Daoy (cell line): ENCODE measurements at places on chromosomes 6 and 20. TPM values are rescaled to one million over a fixed set of nuclear protein-coding genes. Genes with fewer than 3 reads are reported as not detected.

The OLIG3 gene
- not detected in 2 replicates for total RNA-seq

The ZSCAN23 gene
- 3.4 and 8.4 TPM in 2 replicates for total RNA-seq

The YTHDF1 gene
- total RNA-seq, result 14.4 and 22.5 TPM in 2 replicates

The OPRM1 gene
- total RNA-seq, result not detected in 2 replicates

The HIVEP2 gene
- total RNA-seq, result 7.2 and 8.2 TPM in 2 replicates

The GSTA5 gene
- not detected in 2 replicates for total RNA-seq

DNA sequence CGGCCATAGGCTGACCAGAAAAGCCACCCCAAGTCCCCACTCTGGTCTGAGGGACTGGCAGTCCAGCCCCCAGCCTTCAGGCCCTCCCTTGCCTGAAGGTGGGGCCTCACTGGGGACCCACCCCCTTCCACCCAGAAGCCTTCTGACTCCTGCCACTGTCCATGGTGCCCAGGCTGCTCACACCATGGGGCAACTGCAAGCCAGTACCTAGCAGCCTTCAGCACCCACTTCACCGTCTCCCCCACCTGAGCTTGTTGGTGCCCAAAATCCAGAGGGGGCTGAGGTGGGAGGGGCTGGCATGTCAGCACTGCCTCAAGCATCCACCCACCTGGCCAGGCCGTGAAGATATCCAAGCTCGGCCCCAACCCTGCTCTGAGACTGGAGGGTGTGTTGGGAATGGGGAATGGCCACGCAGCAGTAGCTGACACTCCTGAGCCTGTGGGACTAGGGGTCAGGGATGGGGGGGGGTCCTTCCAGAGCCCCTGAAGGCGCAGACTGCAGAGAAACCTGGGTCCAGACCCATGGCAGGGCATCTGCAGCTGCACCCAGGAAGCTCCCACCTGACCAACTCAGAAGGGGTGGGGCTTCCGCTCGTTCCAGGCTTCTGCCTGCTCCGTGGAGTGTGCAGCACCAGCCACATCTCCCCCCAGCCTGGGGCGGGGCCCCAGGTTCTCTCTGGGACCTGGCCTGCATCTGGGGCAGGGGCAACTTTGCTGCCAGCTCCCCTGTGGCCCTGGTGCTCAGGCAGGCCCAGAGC, 942.1 kb upstream of the EPHA7 start:
- DNase-seq, result no peak

DNA sequence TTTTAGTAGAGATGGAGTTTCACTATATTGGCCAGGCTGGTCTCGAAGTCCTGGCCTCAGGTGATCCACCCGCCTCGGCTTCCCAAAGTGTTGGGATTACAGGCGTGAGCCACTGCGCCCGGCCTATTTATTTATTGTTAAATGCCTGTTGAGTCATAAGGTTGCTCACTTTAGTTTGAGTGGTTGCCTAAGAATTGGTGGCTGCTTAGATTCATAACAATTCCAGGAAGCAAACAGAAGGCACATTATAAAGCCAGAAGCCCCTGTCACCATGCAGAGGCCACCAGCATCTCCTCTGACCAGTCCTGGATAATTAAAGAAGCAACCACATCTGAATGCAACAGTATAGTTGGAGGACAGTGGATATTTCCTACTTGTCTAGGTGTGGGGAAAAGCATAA, 24.0 kb upstream of the ARMH2 start:
- no peak for DNase-seq

DNA sequence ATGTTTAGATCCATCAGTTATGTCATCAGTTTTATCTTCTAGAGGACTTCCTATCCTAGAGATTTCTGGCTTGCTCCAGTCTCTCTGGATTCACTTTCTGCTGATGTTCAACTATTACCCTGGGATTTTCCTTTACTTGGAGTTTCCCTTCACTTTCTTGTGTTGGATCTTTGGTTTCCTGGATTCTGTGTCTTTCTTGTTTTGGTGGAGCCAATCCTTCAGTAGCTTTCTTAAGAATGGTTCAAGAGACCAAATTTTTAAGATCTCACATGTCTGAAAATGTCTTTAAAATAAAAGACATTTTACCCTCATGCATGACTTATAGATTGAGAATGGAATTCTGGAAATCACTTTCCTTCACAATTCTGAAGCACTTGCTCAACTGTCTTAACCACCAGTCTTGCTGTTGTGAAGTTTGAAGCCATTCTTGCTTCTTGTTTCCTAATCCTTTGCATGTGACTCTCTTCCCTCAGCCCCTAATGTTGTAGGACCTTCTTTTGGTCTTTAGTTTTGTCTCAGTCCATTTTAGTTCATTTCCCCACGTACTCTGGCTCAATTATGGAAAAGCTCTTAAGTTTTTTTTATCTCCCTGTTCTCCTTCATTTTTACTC, 87.9 kb downstream of the ARID1B start:
- no peak for DNase-seq

- DNase-seq, result no peak
Measured at GRCh38 chr6:54192993-54193392, 81.8 kb downstream of the MLIP start.

DNA sequence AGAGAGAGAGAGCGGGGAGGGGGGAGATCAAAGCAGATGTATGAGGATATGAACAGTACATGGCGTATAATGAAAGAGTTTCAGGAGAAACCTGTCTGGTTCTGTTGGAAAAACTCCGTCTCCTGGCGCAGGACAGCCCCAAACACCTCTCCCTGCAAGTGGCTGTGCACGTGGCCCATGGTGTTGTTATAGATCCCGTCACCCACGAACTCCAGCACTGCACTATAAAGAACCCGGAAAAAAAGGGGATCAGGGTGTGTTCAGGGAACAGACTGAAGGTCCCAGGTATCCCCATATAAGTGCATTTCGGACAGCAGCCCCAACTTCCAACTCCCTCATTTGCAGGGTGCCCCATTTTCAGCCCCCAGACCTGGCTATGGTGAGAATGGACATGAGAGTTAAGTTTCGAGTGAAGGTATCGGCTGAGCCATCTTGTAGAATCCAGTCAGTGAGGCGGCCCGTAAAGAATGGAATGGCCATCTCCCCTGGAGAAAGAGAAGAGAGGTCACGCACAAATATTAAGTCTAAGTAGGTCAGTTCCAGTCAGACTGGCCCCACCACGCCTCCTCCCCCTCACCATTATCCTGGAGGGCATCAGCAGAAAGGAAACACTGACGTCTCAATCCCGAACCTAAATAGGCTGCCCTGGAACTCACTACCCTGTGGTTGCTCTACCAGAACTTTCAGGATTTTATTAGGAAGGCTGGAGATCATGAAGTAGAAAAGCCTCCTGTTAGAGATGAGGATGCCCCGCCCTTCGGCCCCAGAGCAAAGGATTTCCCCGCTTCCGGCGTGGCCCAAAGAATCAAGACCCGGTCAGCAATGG, 1.3 kb downstream of the TAP1 start:
- DNase-seq, result peak; percentile 36

DNA sequence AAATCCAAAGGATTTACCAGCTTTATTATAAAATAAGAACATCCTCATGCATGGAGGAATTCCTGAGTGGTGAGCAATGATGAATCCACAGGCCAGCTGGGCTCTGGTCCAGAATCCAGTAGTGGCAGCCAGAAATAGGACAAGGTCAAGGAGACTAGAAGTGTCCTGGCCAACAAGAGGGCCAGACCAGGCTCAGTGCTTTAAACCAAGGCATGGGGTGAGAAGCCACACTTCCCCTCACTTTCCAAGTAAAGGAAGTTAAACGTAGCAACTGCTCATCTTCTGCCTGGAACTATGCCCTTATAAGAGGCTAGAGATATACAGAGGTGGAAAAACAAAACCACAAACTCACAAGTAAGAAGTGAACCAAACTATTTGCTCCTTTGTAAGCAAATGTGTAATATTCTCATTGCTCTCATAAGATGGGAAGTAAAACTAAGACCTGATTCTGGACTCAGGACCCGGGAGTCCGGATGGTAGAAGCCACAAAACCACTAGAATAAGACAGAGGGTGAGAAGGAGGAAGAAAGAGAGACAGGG, 253.2 kb downstream of the UST start:
- DNase-seq, result peak; percentile 71

GRCh38 chr6:14110001-14110818, 7.4 kb upstream of the CD83 start:
- no peak for DNase-seq

DNA sequence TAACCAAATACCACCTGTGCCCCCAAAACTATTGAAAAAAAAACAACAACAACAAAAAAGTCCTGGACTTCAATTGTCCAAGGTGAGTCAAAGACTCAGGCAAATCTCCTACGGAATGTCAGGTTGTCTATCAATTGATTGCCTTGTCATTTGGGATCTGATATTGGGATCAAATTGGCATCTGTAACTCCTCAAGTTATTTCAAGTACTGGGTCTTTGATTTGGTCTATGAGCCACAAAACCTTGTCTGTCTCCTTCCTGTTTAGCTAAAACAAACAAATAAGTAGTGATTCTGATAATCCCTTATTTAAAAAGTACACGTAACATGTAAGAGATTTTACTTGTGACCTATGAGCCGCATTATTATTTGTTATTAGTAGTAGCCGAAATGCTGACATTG, 231.6 kb upstream of the ZNF217 start:
- DNase-seq, result no peak

GRCh38 chr6:12366731-12367130, 76.6 kb downstream of the EDN1 start:
- DNase-seq, result no peak

- no peak for DNase-seq
Measured at GRCh38 chr6:158415666-158416065, 103.4 kb downstream of the TULP4 start.

DNA sequence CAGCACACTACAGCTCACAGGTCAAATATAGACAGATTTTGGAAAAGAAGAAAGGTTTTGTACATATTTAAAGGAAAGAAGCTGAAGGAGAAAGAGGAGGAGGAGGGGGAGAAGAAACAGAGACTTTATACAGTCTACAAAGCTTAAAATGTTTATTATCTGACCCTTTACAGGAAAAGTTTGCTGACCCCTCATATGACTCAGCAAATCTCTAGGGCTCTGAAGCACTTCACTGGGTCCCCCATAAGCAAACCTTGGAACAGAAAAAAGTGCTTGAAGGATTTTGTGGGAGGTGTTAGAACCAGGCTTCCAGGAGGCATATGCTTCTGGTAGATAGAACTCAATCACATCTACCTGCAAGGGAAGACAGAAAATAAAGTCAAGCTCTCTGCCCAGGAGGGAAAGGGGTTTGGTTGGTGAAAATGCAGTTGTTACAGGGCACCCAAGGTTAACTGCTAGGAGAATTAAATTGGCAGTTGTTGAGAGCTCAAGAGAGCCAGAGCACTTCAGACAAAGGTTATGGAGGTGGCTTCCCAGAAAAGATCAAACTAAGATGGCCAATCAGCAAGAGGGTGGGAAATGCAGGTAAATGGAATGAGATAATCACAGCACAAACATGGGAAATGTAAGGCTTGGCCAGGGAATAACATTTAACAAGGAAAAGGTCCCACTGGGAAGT, 207.4 kb upstream of the SGK1 start:
- no peak for DNase-seq

GRCh38 chr20:40323361-40323794, 365.7 kb downstream of the MAFB start:
- DNase-seq, result peak; percentile 36

GRCh38 chr6:17395112-17395511, 1.7 kb downstream of the CAP2 start:
- no peak for DNase-seq

DNA sequence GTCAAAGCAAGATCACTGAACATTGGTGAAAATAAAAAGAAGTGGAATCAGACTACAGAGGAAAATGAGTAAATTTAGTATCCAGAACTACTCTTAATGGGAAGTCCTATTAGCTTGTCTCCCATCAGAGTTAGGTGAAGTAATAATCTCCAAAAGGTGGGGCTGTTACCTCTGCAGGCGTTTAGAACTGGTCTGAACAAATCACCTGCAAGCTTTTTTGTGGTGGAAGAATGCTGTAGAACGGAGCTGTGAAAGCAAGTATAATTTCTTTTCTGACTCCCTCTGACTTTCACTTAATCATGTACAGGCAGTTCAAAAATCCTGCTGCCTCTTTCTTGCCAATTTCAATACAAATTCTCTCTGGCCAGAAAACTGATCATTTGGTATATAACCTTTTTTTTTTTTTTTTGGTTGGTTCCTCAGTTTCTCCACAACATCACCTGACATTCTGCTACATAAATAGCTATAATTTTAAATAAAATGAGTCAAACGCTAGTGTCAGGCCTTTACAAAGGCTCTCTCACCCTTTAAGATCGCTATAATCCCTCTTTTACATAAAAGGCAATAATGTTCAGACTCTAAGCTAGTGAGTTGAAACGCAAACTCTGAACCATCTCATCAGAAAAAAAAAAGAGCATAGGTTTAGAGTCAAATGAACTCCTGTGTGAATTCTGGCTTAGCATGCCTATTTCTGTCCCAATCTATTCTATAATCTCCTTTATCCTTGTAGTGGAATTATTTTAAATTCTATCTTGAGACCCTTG, 38.8 kb downstream of the CITED2 start:
- no peak for DNase-seq

DNA sequence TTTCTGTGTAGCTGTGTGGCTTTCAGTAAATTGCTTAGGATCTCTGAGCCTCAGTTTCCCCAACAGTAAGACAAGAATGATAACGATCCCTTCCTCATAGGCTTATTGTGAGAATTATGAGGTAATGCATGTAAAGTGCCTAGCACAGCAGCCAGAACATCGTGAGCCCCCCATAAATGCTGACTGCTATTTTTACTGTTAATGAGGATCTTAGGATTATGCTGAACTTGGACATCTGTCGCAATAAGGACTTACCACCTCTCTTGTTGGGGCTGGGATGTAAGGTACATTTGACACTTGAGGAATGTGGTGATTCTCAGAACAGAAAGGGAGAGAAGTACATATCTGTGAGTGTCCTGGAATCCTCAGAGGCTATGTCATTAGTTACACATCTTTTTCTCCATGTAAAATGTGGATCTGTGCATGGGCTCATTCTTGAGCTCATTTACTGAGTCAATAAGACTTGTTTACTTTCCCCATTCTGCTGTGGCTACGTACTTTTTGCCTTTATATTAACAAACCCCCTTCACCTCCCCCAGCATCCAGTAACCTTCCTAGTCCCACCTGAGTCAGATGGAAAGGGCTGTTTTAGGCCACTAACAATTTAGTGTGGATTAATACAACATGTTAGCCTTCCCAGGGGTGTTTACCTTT, 64.4 kb upstream of the PLEKHG1 start:
- DNase-seq, result no peak

DNA sequence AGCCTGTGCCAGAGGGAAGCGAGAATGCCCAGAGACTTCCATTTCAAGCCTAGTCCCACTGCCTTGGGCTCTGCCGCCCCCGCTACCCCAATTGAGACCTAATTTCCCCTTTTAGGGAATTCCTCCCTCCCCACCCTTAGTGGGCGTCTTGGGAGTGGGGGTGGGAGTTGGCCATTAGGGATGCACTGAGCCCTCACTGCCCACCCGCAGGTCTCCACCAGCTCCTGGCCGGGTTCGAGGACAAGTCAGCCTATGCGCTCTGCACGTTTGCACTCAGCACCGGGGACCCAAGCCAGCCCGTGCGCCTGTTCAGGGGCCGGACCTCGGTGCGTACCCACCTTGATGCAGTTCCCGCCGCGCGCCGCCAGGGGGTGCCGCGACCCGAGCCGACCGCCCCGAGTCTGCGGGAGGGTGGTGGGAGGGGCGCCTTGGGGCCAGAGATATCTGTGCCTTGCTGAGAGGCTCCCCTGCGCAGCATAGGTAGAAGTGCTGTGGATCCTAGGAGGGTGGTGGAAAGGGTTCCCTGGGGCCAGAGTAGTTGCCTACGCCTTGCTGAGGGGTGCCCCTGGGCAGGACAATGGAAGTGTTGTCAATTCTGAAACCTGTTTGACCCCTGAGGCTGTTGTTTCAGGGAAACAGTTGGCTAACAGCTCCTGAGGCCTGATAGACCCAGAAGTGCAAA, 9.2 kb downstream of the ITPA start:
- peak; percentile 55 for DNase-seq

GRCh38 chr6:168559574-168560098, 118.7 kb downstream of the SMOC2 start:
- no peak for DNase-seq

GRCh38 chr20:48098866-48099265, 313.6 kb upstream of the SULF2 start:
- peak; percentile 10 for DNase-seq
